HT-29 (cell line): ENCODE measurements at places on chromosomes 1 and 21. TPM values are rescaled to one million over a fixed set of nuclear protein-coding genes. Genes with fewer than 3 reads are reported as not detected.

GRCh38 chr1:239426821-239427475, 40.6 kb downstream of the CHRM3 start:
- DNase-seq: no peak

GRCh38 chr1:222454186-222454585, 93.7 kb downstream of the HHIPL2 start:
- no peak for DNase-seq

GRCh38 chr1:19387045-19387467, 74.9 kb downstream of the SLC66A1 start:
- no peak for DNase-seq

ZBTB48 gene
- 28.5 and 37.2 TPM in 2 replicates for total RNA-seq

ARHGEF2 gene
- total RNA-seq: 150 and 179 TPM in 2 replicates

TAF12 gene
- total RNA-seq: 28.9 TPM in 2 replicates

MCOLN3 gene
- total RNA-seq: not detected in 2 replicates
